ENCODE measurements at places on chromosomes 13 and 19.

DNA sequence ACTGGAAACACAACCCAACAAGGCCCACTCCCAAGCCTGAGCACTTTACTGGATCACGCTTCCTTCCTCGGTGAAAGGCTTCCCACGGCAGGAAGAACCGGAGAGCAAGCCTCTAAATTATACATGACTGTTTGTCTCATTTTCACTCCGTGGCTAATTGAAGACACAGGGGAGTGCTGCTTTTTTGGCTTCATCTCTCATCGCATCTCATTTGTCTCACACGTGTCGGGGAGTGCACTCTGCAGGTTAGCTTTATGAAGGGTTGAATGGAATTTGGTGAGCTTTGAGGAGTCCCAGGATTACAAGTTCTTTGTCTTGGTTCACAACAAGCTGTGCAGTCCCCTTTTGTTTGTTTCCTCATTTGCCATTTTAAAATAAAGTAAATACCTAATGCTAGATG, 544.6 kb downstream of the GPC6 start:
- DNase-seq, result no peak

- DNase-seq, result no peak
These were observed 3.1 kb downstream of the CEACAM3 start for GRCh38 chr19:41799444-41800000.

GRCh38 chr19:45069056-45069455, 7.2 kb downstream of the ZNF296 start:
- no peak for DNase-seq

DNA sequence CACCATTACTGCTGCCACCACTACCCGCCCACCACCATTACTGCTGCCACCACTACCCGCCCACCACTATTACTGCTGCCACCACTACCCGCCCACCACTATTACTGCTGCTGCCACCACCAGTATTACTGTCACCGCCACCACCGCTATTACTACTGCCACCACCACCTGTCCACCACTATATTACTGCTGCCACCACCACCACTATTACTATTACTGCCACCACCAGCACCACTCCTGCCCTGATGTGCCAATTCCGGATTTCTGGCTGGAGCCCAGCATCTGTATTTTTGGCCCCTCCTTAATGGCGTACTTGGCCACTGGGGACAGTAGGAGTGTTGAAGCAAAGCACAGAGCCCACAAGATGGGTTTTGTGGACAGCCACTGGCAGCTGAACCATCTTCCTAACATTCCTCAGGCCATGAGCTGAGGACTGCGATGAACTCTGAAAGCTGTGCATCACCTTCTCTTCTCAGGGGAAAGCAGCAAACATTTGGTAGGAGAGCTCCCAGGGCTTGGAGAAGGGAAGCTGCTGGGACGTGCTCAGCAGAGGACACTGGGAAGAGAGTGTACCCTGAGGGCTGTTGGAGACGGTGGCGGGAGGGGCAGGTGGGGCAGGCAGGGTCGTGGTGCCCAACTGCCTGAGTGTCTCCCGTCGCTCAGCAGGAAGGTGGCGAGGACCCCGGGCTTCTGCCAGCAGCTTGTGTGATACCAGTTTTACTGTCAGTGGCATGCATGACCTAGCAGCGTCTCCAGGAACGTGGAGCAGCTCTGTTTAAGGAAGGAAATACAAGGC, 23.0 kb downstream of the CUL4A start:
- no peak for DNase-seq

Measured in NCI-H146 (cell line).